ENCODE measurements at places on chromosomes 3 and 15.

GRCh38 chr3:32424581-32425250 lies 33.1 kb downstream of the CMTM7 start:
- no peak for DNase-seq

DNA sequence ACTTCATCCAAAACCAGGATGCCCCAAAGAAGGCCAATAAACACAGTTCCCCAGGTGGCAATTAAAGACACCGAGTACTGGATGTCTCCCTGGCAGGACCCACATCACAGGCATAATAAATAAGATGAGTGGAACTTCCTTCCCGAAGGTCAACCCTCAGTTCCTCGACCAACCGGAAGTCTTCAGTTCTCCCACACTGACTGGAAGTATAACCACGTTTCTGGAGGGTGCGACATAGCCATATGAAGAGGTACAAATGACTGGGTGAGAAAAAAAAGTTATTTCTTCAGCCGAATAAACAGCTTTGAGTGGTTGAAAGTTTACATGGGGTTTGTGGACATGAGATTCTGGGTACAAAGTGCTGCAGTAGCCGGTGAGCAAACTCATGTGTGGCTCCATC lies 34.6 kb upstream of the MUC13 start:
- no peak for DNase-seq

GRCh38 chr3:193911784-193912340 lies 224.1 kb upstream of the HES1 start:
- no peak for DNase-seq

GRCh38 chr3:195069501-195070251 lies 201.3 kb downstream of the XXYLT1 start:
- DNase-seq = no peak

DNA sequence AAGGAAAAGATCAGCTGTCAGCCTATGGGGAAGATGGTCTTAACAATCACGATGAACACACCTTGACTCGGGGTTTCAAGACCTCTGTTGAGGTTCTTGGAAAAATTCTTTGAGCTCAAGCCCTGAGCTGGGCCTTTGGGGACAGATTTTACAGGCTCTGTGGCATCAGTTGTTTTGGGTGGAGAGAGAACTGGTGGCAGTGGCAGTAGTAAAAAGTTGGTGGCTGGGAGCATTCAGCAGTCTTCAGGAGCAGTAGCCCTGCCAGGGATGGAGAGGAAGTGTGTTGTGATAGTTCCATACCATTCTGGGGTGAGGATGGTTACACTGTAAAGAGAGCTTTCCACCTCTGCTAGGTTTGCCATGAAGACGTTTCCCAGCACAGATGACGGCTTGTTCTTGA lies 4.9 kb upstream of the KY start:
- DNase-seq = no peak

- DNase-seq = peak; percentile 30
Measured at GRCh38 chr3:132164469-132165092, 129.8 kb upstream of the CPNE4 start.

DNA sequence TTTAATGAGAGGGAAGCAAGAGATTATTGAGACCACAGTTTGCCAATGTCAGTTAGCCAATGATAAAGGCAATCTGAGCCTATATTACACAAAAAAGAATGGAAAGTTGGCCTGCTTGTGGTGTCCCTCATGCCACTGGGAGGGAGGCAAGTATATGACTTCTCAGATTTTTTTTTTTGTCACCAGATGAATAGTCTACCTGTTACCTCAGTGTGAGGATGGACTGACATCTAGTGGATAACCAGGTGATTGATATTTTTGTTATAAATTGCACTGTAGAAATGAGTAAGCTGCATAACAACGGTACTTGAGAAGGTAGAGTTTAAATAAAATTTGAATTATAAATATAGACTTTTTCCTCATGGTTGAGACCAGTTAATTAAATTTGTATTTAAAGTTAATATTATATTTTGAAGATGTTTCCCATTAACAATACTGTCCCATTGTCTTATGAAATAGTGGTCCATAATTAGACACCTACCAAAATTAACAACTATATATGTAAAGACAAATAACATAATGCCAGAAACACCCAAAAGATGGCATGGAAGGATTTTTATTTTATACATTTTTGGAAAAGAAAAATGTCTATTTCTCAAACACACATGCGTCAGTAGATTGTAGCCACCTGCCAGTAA lies 237.8 kb upstream of the GADL1 start:
- DNase-seq = peak; percentile 1

- DNase-seq = no peak
Measured at GRCh38 chr3:16512435-16513140, 911 bp downstream of the RFTN1 start.

DNA sequence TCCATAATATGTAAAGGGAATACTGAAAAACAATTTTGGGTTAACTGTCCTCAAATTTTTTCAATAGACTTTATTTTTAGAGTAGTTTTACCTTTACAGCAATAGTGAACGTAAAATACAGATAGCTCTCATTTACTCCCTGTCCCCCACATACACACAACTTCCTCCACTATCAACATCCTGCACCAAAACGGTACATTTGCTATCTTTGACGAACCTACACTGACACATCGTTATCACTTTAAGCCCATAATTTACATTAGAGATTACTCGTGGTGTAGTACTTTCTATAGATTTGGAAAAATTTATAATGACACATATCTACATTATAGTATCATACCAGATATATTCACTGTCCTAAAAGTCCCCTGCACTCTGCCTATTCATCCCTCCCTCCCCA lies 16.9 kb upstream of the P2RY1 start:
- DNase-seq = no peak

- DNase-seq = no peak
Measured at GRCh38 chr3:89925976-89926375, 818.6 kb downstream of the EPHA3 start.

DNA sequence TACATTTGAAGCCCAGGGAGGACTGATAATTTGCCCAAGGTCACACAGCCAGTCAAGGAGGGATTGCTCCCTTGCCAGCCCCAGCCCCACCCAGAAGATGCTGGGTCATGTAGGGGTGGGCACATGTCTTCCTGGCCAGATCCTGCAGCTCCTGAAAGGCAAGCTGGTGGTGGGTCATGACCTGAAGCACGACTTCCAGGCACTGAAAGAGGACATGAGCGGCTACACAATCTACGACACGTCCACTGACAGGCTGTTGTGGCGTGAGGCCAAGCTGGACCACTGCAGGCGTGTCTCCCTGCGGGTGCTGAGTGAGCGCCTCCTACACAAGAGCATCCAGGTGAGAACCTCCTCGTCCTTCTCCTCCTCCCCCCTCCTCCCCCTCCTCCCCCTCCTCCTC lies 13.2 kb downstream of the ISG20 start:
- no peak for DNase-seq

DNA sequence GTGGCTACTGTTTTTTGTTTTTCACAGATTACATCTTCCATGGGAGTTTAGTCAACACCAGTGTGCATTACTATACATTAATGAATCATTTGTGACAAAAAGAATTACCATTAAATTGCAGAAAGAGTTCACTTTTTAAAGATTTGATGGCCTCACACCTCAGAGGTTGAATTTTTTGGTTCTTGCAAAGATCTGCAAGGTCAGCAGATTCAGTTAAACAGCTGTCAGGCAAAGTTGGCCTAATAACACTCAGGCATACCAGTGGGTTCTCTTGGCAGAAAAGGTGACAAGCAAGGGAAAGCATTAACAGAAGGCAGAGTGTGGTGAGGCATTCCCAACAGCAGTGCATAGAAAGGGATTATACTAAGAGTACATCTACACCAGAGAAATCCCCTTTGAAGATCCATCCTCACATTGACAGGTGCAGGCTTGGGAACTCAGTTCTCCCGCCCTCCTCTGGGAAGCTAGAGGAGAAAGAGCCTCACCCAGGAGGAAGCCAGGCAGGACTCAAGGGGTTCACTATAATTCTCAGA lies 24.3 kb upstream of the PTX3 start:
- no peak for DNase-seq

- no peak for DNase-seq
Measured at GRCh38 chr3:188351648-188352047, 197.7 kb downstream of the LPP start.

DNA sequence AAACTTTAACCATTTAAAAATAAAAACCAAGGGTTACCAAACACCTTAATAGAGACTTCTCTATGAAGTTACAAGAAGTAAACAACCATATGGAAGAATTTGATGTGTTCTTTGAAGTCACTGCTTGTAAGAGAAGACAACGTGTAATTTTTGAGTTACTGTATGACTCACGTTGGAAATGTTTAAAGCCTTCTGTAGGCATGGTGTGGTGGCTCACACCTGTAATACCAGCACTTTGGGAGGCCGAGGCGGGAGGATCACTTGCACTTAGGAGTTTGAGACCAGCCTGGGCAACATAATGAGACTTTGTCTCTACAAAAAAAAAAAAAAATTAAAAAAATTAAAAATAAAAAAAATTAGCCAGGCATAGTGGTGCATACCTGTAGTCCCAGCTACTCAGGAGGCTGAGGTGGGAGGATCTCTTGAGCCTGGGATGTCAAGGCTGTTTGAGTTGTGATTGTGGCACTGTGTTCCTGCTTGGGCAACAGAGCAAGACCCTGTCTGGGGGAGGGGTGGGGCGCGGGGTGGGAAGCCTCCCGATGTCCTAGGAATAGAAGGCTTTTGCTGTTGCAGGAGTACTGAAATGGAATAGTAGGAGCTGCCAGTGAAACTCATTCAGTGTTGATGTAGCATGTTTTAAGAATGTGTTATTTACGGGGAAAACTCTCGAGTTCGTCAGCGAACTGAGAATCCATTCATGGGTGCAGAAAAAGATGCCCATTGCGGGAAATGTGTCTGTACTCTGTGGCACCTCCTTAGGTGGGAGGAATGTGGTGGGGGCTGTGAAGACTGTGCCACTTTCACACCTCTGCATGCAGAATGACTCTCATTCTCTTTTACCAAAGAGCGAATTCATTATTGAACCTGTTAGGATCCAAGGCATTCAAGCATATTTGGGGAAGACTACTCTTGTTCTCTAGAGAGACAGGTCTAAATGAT lies 134.2 kb downstream of the FNDC3B start:
- DNase-seq = no peak

DNA sequence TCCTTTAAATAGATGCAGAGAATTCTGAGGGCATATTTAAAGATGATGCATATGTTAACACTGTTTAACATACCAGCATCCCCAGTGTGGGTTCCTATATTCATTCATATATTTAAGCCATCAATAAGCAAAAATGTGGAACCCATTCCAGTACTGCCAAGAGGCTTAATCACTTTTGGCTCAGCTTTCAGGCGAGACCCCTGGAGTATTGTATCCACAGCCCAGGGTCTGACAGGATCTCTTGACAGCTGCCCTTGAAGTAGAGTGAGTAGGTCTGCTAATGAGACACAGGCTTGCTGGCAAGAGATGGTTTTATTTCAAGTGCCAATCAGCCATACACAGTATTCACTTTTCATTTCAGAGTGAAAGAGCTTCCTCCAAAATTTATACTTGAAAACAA lies 367.3 kb downstream of the OCA2 start:
- DNase-seq = no peak

DNA sequence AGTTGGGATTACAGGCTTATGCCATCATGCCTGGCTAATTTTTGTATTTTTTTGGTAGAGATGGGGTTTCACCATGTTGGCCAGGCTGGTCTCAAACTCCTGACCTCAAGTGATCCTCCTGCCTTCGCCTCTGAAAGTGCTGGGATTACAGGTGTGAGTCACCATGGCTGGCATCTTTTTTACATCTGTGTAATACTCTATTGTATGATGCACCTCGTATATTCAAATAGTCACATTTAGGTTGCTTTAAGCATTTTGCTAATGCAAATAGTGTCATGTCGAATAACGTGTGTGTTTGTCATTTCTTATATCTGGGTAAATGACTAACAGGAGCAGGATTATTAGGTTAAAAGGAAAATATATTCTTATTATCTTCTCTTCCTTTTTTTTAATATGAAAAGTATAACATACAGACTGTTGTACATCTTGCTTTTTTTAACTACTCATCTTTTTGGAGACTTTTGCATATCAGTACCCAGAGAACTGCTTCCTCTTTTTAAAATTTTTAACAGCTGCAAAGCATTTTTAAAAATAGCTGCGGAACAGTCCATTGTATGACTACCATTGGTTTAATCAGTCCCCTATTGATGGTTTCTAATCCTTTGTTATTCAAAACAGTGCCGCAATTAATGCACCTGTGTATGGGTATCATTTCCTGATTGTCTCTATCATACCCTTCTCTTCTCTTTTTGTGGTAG lies 13.4 kb downstream of the SCAMP5 start:
- DNase-seq = no peak

DNA sequence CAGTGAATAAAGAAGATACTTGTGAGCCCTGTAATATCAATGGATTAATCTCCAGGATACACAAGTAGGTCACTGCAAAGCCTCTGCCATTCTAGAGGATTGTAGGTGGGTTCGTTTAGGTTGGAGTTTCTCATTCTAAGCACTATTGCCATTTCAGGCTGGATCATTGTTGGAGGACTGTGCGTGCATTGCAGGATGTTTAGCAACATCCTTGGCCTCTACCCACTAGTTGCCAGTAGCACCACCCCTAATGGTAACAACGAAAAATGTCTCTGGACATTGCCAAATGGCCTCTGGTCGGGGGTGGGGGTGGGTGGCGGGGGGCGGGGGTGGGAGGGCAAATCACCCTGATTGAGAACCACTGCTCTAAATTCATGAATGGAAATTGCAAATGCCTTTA lies 4.9 kb upstream of the IFT57 start:
- DNase-seq = no peak

- no peak for DNase-seq
Measured at GRCh38 chr3:134464689-134465365, 21.0 kb downstream of the ANAPC13 start.

DNA sequence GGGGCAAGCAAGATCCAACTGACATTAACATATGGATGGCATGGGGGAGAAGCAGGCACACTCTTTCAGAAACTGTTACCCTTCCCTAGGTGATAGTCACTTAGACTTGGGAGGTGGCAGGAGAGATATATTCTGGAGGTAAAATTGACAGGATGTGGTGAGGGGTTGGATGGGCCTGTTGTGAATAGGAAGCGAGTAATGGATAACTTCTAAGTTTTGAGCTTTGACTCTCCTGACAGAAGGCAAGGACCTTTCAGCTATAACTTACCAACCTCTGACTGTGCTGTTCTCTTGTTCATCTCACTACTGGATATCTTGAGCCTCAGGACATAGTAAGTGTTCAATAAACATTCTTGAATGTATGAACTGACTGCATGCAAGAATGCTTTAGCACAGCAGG lies 1.9 kb upstream of the PDIA5 start:
- no peak for DNase-seq

- DNase-seq = no peak
Measured at GRCh38 chr3:132756108-132756650, 34.0 kb upstream of the NPHP3 start.
